ENCODE measurements at places on chromosomes 12 and 14. TPM values are rescaled to one million over a fixed set of nuclear protein-coding genes. Genes with fewer than 3 reads are reported as not detected.

DNA sequence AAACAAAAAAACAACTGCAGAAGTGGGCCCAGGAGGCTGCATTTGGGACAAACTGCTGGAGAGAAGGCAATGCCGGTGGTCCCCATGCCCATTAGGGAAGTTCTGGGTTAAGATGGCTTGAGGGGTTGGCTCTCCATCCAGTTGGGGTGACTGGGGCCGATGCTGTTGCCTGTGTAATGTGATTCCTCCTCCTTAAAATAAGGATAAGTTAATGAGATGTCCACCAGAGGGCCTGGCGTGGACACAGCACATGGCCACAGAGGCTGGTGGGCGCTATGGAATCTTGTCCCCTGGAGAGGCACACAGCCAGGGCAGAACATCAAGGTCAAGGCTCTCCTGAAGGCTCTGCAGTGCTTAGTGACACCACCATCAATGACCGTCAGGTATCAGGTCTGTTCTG is 1.0 kb upstream of the TESC start:
- no peak for DNase-seq

GRCh38 chr12:50110127-50110761 is 1.8 kb upstream of the COX14 start:
- no peak for DNase-seq

DNA sequence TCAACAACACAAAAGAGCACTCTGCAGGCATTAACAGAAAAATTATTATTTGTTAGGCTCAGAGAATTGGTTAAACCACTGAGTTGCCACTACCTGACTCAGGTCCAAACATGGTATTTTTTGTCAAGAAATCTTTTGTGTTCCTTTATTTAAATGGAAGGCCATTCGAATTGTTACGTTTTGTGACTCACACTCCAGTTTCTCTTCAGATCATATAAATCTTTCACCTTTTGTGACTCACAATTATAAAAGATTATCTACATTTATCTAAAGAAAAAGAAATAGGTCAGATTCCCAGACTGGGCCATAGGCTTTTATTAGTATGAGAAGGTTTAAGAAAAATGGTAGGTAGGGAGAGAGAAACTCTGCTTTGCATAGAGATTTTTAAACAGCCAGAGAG is 669.8 kb downstream of the GALC start:
- DNase-seq: no peak

- no peak for DNase-seq
Observed at GRCh38 chr14:71300566-71301330, 393.5 kb downstream of the PCNX1 start.

DNA sequence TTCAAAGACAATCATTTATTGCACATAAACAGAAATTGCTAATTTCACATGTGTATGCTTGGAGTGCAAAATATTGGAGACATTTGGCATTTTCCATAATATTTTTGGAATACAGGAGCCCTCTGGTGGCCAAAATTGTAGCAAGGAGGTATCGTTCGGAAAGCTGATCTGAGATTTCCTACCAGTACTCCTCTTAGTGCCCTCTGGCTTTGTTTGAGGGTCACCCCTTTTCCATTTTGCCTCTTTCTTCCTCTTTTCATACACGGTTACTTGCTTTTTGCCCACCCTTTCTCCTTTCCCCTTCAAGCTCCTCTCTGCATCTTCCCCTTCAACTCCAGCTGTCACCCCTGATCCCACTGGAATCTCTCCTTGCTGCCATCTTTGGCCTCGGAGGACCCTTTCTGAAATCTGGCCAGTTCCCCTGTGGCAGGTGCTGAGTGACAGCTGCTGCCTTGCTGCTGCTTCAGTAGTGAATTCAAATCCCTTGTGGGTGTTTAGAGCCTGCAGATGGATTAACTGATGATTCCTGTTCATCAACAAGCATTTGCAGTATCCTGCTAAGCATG is 164.6 kb upstream of the PARP11 start:
- no peak for DNase-seq

- no peak for DNase-seq
Observed at GRCh38 chr12:107649661-107650061, 35.9 kb upstream of the PWP1 start.

- DNase-seq: no peak
Observed at GRCh38 chr14:73463411-73463810, 5.1 kb upstream of the NUMB start.

- no peak for DNase-seq
Observed at GRCh38 chr14:104724981-104725771, 1.1 kb downstream of the ADSS1 start.

DNA sequence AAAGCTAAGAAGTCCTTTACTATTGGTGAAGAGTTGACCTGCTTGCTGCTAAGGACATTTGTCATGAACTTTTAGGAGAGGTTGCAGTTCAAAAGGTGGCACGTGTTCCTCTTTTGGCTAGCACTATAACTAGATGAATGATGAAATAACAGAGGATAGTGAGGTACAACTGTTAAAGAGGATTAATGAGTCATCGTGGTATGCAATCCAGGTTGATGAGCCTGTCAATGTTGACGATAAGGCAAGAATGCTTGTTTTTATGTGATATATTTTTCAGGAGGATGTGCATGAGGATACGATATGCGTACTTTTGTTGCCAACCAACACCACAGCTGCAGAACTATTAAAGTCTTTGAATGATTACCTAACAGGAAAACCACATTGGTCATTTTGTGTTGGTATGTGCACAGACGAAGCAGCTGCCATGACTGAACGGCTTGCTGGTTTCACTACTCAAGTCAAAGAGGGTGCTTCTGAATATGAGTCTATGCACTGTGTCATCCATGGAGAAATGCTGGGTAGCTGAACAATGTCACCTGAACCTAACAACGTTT is 10.6 kb downstream of the CEP128 start:
- no peak for DNase-seq

- no peak for DNase-seq
Observed at GRCh38 chr12:70963081-70963660, 42.6 kb upstream of the PTPRR start.

- DNase-seq: no peak
Observed at GRCh38 chr12:33322519-33322918, 117.1 kb downstream of the SYT10 start.

GRCh38 chr12:26845984-26846383 is 13.0 kb upstream of the ITPR2 start:
- no peak for DNase-seq

DNA sequence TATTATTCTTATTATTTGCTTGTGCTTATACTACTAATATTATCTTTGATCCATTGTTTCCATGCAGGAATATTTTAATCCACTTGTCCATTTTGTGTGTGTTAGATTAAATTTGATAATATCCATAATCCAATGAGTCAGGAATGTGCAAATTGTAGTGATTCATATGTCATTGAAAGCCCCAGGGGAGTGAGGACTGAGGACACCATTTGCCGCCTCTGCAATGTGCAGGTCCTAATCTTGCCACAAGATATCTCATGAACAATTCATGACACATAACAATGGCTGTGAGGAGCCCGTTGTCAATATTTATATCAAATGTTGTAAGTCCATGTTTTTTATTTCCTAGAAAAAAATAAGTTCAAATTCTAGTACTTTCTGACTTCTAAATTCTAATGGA is 250.5 kb downstream of the ZFP36L1 start:
- DNase-seq: no peak

- no peak for DNase-seq
Observed at GRCh38 chr12:103799857-103800771, 40.9 kb downstream of the NT5DC3 start.

DNA sequence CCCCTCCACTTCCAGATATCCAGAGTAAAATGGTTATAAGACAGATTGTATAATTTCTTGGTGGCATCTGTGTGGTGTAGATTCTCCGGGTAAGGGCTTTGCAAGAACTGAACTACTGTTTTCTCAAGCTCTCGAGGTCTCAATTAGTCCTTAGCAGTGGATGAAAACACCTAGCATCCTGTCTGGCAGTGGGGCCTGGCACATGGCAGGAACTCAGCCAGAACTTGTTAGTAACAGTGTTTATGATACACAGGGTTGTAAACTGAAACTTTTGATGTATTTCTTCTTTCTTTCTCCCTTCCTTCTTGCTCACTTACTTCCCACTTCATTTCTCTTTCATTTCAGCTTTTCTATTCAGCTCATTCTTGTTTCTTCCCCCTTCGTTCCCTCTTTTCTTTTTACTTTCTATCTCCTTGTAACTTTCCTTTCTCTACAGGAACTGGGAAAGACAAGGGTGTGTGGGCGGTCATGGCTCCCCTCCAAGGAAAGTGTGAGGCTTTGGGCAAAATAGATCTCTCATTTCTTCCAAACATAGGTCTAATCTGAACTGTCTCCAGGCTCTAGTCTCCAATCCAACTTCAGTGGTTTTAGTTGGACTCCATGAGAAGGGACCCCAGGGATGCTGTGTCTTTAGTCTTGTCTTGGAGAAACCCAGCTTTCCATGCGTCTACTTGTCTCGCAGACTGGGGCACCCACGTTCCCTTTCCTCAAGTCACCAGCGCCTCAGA is 159.7 kb downstream of the PAH start:
- DNase-seq: no peak

DNA sequence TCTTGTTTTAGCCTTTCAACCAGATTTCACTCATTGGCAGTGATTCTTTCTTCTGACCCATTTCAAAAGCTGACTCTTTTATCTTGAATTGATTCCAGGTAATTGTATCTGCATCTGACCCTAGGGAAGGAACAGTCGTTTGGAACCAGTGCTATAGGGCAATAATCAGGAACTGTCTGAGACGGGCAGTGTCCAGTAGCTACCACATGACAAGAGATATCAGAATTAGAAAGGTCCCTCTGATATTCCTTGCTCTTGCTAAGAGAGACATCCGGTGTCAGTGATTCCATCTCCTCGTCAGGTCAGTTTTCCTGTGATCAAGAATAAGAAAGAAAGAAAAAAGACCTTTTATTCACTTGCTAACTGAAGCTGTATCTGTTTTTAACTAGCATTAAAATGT is 47.8 kb upstream of the PDE3A start:
- no peak for DNase-seq

GRCh38 chr12:131432532-131433260 is 278.2 kb upstream of the SFSWAP start:
- DNase-seq: no peak

GRCh38 chr12:63753743-63754142 is 26.0 kb upstream of the RXYLT1 start:
- DNase-seq: no peak

- DNase-seq: no peak
Observed at GRCh38 chr12:100851637-100852036, 57.1 kb downstream of the ANO4 start.

DNA sequence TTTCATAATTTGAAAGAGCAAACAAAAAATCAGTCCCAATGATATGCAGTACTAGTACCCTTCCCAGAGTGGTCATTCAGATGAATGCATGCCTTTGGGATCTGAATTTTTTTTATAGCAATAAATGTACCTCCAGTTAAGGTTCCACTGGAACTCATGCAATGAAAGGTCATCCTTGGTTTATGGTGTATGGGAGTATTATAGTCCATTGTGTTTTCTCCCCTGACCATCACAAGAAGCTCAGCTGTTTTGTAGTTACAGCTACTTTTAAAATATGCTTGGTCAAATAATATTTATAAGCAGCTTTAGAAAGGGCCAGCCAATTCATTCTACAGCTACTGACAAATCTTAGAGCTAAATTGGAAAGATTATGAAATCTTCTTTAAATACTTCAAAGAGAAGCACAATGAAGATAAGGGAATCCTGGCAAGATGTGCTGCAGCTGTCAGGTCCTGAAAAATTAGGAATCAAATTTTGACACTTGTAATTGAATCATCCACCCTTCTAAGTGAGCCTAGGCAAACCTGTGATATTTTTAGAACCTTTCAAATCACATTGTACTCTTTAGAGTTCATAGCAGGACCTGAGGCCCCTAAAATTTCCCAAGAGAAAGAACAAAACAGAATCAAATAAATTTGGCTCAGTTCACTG is 46.5 kb downstream of the IFT81 start:
- DNase-seq: no peak

DNA sequence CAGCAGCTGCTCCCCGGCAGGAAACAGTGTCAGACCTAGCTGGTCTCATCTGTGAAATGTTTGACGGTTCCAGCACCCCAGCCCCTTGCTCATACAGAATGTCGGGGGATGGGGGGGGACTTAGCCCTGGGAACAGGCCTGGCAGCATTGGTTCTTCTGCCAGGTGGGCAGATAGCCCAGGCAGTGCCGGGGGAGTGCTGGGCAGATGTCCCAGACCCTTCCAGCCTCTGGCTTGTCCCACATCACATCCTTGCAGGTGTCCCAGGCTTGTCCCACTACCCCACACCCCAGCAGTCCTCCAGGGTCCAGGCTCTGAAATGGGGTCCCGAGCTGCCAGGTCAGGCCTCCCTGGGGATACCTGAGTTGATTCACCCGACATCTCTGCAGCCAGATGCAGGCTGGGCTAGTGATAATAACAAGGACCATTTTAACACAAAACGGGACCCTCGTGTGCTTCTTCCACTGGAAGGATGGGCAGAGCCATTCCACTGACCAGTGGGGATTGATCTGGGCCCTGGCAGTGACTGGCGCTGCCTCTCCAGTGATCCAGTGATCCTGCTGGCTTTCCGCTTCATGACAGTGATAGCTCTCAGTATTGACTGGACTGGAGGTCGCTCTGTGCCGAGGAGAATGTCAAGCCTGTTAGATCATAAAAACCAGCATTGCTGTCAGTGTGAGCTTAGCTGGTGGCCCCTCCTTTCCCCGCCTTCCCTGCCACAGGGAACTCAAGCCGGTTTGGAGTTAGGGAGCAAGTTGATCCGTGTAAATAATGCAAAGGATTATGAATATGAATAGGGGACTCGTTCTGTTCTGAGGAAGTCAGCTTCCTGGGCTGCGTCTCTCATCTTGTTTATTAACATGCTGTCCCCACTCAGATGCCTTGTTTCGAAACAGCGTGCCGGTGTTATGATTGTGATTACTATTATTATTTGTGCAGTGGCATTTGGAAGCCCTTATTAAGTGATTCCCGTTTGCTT is 180.6 kb downstream of the AACS start:
- no peak for DNase-seq

- DNase-seq: no peak
Observed at GRCh38 chr14:91254461-91254860, 10.0 kb upstream of the GPR68 start.

DNA sequence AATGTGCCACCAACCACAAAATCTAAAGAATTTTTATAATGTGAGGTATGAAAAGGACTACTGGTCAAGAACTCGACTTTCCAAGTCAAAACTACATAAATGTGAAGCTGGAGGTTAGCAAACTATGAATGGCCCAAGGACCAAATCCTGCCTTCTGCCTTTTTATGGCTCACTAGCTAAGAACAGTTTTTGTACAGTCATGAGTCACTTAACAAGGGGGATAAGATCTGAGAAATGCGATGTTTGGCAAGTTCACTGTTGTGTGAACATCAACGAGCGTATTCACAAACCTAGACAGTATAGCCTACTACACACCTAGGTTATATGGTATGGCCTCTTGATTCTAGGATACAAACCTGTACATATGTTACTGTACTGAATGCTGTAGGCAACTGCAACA is 28.2 kb downstream of the FERMT2 start:
- DNase-seq: no peak

- DNase-seq: no peak
Observed at GRCh38 chr12:122421821-122422729, at the start of gene CLIP1. CLIP1 (minus strand) TSS chr12:122422669; CDS start chr12:122380452, 42,217 bp downstream.

GRCh38 chr12:61291647-61292046 is 968.6 kb upstream of the USP15 start:
- DNase-seq: no peak

The DLGAP5 gene
- 30.6 TPM for polyA plus RNA-seq

The CCDC196 gene
- polyA plus RNA-seq: 0.23 TPM

The ARF6 gene
- polyA plus RNA-seq: 88.6 TPM

The LUM gene
- 119 TPM for polyA plus RNA-seq

The SMOC1 gene
- 2.7 TPM for polyA plus RNA-seq

The SDSL gene
- 10.9 TPM for polyA plus RNA-seq

The RPS6KL1 gene
- 1.2 TPM for polyA plus RNA-seq

The LRFN5 gene
- polyA plus RNA-seq: 8.4 TPM

The NKX2-1 gene
- not detected for polyA plus RNA-seq

The STXBP6 gene
- 7.3 TPM for polyA plus RNA-seq

The PRB2 gene
- not detected for polyA plus RNA-seq

The HOXC11 gene
- polyA plus RNA-seq: 1.4 TPM

The L2HGDH gene
- polyA plus RNA-seq: 11.1 TPM

Data from right renal pelvis (tissue), 4 donors.